ENCODE measurements at places on chromosomes 4 and X.
A peak's percentile ranks its signal among the peaks of the same experiment; 100 is the strongest.

DNA sequence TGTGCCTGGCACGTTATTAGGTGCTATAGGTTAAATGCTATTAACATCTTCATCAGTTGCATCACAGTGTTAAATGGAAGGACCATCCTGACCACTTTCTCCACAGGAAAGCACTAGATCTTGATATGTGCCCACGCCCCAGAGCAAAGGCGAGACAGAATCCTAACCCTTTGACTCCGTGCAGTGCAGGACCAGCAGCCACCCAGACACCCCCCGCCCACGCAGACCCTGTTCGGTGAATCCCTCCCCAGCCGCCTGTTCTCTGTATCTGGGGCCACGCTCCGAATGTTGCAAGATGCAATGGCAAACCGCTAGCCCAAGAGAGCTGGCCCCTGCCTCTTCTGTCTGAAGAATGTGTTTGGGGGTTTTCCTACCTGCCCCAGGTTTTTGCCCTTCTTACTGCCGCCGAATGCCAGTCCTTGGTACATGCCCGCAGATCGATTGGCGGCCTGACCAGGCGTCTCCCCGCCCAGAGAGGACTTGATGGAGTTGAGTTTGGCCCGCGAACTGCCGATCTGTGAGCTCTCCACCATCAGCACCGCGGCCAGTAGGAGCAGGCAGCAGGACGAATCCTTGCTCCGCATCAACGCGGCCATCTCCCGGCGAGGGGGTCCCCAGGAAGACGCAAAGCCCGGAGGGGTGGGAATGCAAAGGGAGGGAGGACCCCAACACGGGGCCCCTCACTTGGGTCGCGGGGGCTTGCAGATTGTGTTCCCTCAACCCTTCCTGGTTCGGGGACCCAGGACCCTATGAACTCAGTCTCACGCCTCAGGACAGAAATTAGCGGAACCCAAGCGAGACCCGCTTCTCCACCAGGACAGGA is 906 bp downstream of the DKK2 start:
- peak; percentile 75 for DNase-seq

GRCh38 chr4:158836002-158836369 is 67.2 kb downstream of the FNIP2 start:
- DNase-seq: no peak

GRCh38 chr4:189304167-189304566 is 636.5 kb upstream of the FRG1 start:
- no peak for DNase-seq

DNA sequence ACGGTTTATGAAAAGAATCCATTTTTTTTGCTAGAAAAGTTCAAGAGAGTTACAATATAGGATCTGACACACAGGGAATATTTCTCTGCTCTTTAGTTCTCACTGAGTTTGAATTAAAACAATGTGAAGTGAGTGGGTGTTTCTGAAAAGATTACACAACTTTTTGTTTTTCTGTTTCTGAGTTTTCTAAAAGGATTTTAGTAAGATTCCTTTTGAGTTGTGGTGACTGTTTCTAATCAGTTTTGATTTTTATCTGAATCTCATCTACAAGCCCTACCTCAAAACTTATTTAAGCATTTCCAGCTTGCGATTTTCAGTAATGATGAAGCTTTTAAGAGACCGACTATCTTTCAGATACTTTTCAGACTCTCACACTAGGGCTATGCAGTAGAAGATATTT is 141.7 kb downstream of the GPAT3 start:
- DNase-seq: no peak

- no peak for DNase-seq
Observed at GRCh38 chr4:110675426-110675825, 52.5 kb upstream of the PITX2 start.

DNA sequence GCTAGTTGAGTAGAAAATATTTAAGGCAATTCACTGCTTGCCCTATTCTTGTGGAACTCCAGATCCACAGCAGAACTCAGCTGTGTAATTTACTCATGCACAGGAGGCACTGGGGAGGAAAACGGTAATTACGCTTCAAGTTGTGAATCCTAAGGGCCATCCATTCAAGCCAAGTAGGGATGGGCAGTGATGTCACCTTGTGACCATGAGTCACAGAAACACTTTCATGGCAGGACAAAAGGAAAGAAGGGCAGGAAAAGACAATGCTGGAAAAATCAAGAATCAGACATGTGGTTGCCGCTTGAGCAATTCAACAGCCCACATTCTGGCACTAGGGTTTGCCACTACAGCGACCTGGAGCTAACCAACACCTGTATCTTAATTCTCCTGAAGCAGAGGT is 1.4 kb downstream of the PAQR3 start:
- DNase-seq: no peak
